ENCODE measurements at places on chromosomes 6 and 20. TPM values are rescaled to one million over a fixed set of nuclear protein-coding genes. Genes with fewer than 3 reads are reported as not detected.
A peak's percentile ranks its signal among the peaks of the same experiment; 100 is the strongest.

DNA sequence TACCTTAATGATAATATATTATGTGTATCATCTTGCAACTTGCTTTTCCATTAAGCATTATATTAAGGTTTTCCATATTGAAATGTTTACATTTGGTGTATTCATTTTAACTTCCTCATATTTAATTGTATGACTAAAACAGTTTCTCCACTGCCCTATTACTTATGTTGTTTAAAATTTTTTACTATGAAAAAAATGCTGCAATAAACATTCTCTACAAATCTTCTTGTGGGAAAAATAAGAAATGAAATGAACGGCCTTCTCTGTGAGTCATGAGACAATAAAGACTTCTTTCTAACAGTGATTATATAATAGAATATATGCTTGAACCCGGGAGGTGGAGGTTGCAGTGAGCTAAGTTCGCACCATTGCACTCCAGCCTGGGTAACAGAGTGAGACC is 25.5 kb downstream of the FASTKD5 start:
- no peak for DNase-seq

The CD24 gene
- total RNA-seq: 1,344 TPM

- DNase-seq: no peak
Observed at GRCh38 chr6:45986746-45987274, 28.9 kb downstream of the CLIC5 start.

The EYS gene
- 0.26 TPM for total RNA-seq

The PRELID3B gene
- 202 TPM for total RNA-seq

The SCUBE3 gene
- total RNA-seq: not detected

The RGS17 gene
- 4.7 TPM for total RNA-seq

The SLC35D3 gene
- total RNA-seq: under 0.01 TPM

DNA sequence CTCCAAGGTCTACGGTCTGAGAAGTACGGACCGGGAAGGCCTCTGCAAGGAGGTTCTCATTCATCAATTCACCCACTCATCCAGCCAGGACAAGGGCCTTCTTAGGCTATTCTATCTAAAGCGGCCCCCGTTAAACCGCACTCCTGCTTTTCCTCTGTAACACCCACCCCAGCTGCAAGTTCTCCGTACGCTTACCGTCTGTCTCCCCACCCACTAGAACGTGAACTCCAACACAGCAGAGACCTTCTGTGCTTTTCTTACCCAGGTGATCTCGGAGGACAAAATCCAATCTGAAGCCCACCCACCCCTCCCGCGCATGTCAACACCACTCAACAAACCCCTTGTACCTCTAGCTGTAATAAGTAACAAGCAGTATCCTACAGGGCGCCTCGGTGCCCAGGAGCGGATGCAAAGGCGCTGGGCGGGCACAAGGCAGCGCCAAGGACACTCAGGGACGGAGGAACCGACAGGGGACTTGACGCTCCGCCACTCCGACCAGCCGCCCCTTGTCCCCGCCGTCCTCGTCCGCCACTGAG is 351 bp downstream of the AURKA start:
- DNase-seq: no peak

The SOX18 gene
- total RNA-seq: not detected

GRCh38 chr20:53598140-53599043 is 4.8 kb upstream of the ZNF217 start:
- DNase-seq: peak; percentile 46

The SNAP91 gene
- total RNA-seq: not detected

The OR2J2 gene
- not detected for total RNA-seq

The SRMS gene
- 0.79 TPM for total RNA-seq

GRCh38 chr6:110664933-110665332 is 150.3 kb downstream of the CDK19 start:
- DNase-seq: no peak

GRCh38 chr6:41528409-41528963 is 17.7 kb upstream of the FOXP4 start:
- DNase-seq: no peak

The HLA-DPA1 gene
- total RNA-seq: 1.1 TPM

DNA sequence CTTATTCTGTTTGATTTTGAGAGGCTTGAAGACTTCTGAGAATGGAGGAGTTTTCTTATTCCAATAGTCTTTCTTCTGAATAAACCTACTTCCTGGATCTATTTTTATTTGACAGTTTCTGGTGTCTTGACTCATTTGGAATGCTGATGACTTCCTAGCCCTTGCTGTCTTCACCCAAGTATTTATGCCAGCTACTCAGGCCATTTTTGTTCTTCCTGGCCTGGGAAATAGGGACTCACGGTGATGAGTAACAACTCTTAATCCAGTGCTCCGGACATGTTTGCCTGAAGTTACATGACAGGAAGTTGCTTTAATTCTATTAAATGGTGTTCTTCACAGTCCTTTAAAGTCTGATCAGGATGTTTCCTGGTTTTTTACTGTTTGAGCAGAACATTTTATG is 272.1 kb upstream of the EYS start:
- no peak for DNase-seq

DNA sequence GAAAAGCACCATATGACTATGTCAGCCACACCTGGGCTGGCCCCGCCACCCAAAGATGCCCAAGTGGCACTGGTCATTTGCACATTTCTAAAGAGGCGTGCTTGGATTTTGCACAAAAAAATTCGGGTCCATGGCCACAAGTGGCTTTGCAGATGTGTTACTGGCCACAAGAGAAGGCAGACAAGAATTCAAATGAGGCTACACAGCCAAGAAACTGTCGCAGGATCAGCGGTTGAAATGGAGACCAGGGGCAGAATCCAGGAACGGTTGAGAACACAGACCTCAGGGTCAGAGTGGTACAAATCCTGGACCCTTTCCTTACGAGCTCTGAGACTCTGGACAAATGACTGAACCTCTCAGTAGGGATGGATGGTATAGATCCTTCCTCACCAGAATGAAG is 48.6 kb upstream of the SASH1 start:
- no peak for DNase-seq

DNA sequence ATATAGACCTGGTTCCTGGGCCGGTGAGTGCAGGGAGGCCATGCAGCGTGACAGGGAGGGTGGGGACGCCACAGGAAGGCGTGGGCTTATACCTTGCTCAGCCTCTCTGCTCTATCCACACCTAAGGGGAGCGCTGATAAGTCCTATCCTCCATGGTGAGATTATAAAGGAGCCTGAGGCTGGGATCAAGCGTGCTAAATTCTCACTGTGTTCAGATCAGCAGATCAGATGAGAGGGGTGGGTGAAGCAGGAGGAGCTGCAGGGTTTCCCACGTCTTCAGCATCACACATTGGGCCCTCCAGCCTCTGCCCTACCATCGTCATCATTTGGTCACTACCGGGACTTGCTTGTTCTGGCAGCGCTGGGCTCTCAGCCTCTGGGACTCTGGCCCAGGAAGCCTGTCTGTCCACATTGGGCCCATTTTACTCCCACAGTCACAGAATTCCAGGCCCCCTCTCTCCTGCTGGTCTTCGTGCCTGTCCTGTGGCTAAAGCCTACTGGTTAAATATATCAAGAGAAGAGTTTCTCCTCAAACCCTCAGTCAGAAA is 29.1 kb upstream of the PDE10A start:
- no peak for DNase-seq

The LINC00237 gene
- not detected for total RNA-seq

The SSTR4 gene
- total RNA-seq: not detected

The BTNL2 gene
- total RNA-seq: 0.26 TPM

DNA sequence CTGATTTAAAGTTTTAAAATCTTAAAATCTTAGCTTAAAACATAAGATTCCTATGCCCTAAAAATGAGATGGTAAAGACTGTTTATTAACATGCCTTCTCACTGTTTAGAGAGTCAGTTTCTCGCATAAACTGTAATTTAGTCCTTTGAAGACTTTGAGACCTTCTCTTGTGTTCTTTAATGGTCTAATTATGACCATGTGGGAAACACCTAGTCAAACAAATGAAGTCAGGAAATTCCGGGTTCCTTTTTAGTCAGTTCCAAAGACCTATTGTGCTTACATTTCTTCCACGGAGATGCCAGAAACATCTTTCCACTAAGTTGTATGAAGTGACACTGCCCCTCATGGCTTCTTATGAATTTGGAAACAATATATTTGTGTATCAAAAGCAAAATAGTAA is 64.2 kb upstream of the KIF25 start:
- DNase-seq: peak; percentile 35

DNA sequence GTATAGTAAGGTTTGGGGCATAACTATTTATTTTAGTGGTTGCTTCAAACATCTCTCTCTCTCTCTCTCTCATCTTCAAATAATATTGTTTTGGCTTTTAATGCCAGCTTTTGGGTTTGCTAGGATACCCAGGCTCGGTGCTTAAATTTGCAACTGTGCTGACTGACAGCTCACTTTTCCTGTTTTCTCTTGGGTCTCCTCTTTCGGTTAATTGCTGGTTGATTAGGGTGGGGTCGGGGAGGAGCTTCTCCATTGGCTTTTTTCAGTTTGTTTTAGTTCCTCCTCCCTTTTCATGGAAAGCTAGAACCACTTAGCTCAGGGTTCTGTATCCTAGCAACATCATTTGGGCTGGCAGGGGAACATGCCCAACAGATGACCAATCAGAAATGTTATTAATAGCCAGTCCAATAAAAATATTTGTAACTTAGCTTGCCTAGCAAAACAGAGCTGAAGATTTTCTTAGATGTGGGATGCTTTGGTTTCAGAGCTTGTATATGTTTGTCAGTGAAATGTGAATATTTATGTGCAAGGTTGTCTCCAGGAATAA is 11.3 kb downstream of the TFAP2B start:
- DNase-seq: no peak

The SHLD1 gene
- total RNA-seq: 4.5 TPM

GRCh38 chr20:24836661-24837299 is 112.3 kb upstream of the CST7 start:
- DNase-seq: no peak

DNA sequence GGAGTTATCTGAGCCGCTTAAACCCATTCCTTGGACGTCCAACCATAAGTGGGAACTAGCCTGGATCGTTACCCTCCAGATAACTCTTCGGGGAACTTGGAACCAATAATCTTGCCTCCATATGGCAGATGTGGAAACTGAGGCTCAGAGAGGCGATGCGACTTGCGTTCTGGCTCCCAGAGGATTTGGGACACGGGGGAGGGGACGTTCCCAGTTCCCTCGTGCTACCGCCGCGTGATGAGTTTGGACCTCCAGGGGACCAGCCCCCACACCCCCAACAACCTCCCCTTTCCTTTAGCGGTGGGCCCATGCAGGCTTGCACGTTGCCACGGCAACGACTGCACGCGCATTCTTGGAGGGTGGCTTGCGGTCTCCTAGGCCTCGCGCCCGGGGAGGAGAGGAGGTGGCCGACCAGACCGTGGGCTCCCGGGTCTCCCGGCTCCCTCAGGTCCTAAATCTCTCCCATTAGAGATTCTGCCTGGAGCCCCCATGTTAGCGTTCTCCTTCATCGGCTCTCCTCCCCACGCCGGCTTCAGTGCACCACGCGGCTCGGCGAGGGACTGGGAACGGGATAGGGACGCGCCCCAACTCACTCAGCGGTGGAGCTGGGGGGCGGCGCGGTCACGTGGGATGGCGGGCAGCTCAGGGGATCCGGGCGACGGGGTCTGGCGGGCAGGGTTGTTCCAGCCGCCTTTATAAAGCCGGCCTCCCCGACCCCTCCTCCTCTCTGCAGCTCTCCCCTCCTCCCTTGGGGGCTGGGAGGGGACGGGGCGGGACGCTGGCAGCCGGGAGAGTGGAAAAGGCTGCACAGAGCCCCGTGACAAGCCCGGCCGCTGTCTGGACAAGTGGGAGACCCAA is at the start of gene PLTP:
Gene PLTP, minus strand, starts transcription at position 670 of the 858 bp plus-strand sequence. CDS start 703 bp downstream, outside the sequence.
- no peak for DNase-seq

DNA sequence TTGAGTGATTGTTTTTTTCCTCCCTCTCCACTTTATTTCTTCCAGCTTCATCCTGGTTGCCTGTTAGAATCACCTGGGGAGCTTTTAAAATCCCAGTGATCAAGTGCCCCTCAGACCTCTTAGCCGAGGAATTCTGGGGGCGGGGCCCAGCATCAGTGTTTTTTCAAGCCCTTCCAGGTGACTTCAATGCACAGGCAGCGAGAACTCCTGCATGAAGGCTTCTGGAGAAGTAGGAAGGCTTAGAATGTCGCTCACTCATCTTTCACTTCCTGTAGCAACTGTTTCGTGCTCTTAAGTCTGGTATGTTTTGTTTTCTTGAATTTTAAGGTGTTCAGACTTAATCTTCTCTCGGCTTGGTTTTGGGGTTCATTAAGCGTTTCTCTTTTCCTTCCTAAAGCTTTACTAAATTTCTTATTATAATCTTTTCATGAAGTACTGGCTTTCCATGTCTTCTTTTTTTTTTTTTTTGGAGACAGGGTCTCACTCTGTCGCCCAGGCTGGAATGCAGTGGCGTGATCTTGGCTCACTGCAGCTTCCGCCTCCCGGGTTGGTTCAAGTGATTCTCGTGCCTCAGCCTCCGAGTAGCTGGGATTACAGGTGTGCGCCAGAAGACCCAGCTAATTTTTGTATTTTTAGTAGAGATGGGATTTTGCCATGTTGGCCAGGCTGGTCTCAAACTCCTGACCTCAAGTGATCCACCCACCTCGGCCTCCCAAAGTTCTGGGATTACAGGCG is 30.9 kb upstream of the TULP1 start:
- peak; percentile 28 for DNase-seq

DNA sequence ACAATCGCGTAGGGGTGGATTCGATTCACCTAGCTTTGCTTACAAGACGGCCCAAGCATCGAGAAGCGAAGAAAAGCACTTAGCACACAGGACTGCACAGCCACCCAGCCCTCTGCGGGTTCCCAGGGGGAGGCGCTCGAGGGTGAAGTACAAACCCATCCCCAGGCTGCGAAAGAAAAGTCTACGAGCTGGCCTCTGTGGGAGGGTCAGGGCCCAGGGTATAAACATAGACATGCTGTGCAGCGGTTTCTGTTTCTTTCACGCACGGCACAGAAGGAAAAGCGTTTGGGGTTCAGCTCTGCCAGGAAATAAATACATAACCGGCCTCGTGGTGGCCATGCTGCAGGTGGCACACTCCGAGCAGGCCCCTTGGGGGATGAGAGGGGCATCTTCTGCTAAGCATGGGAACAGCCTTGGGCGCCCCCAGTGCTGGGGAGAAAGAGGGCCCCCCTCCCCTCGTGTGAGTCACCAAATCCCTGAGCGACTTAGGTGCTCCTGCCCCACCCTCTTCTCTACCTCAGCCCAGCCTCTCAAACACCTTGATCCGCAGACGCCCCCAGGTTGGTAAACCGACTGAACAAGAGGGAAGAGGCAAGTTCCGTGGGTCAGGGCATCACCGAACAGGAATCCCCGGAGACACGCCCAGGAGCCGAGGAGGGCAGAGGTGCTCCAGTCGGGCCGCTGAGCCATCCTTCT is 91.6 kb upstream of the RIPOR2 start:
- no peak for DNase-seq

The BNIP5 gene
- not detected for total RNA-seq

The PRSS35 gene
- not detected for total RNA-seq
